ENCODE measurements at places on chromosomes 2 and 18. TPM values are rescaled to one million over a fixed set of nuclear protein-coding genes. Genes with fewer than 3 reads are reported as not detected.

Gene C2orf80
- not detected for total RNA-seq

Gene VWC2L
- total RNA-seq, result not detected

Gene LNPK
- total RNA-seq, result 3.9 TPM

Gene CCDC138
- total RNA-seq, result 5.2 TPM

Gene SERPINB12
- total RNA-seq, result not detected

Gene MRO
- 0.16 TPM for total RNA-seq

Gene RESP18
- not detected for total RNA-seq

Gene TXNDC2
- total RNA-seq, result not detected
